ENCODE measurements at places on chromosomes 6 and 20.

DNA sequence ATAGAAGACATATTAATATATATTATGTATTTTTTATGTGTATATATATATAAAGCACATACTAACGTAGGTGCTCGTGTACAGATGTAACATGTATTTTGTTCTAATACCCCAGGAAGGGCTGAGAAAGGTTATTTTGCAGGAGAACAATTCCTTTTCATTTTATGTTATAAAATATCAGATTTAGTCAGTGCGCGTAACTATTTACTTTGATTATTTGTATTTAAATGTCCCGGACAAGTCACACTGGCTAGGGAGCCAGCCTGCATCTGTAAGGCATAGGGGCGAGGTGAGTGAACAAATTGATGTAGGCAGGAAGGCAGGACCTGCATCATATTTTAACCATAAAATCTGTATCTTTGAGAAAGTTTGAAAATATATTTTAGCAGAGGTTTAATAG lies 74.1 kb downstream of the BMP7 start:
- H3K27ac ChIP-seq = no peak overlapping the region
- H3K36me3 ChIP-seq = no peaks in the 10 kb centered on the region
- peaks cover 13% of the 10 kb centered on the region for H3K27me3 ChIP-seq
- no peaks in the 10 kb centered on the region for H3K4me1 ChIP-seq
- no peak overlapping the region for H3K4me3 ChIP-seq
- ATAC-seq = no peak

GRCh38 chr20:21286775-21287174 lies 16.4 kb upstream of the XRN2 start:
- H3K4me1 ChIP-seq = no peaks in the 10 kb centered on the region
- H3K27ac ChIP-seq = no peak overlapping the region
- peaks cover 20% of the 10 kb centered on the region for H3K27me3 ChIP-seq
- H3K36me3 ChIP-seq = no peaks in the 10 kb centered on the region

GRCh38 chr6:52363228-52363867 lies 1.4 kb downstream of the PAQR8 start:
- no peaks in the 10 kb centered on the region for H3K36me3 ChIP-seq
- peak overlapping the region; percentile 75 for H3K4me3 ChIP-seq
- no peaks in the 10 kb centered on the region for H3K27me3 ChIP-seq
- no peaks in the 10 kb centered on the region for H3K4me1 ChIP-seq
- ATAC-seq = no peak

DNA sequence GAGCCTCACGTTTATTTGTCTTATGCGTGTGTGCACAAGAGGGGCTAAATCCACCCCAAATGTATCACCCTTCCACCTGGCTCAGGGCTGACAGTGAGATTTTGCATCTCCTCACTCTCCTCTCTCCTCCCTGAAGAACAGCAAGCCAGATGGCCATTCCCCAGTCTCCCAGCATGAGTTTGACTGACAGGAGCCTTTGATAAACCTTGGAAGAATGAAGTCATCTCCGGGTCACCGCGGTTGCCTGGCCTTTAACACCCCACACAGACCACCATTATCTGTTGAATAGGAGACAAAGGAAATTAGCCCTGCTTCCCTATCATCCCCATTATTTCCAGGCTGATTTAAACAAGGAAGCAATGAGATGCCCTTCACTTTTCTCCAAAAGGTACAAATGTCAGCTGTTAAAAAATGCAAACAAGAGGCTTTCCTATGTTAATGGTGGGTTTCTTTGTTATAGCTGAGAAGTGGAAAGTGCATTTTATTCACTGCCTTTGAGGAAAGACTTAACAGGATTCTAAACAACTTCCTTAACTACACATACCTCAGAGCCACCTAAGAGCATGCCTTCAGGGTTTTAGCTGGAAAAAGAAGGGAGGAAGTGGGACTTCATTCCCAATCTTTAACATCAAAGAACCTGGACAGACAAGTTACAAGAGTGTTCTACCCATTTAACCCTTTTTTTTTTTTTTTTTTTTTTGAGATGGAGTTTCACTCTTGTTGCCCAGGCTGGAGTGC lies 524.8 kb upstream of the ID4 start:
- H3K4me1 ChIP-seq = peaks cover 6% of the 10 kb centered on the region
- H3K36me3 ChIP-seq = no peaks in the 10 kb centered on the region
- no peaks in the 10 kb centered on the region for H3K27me3 ChIP-seq
- ATAC-seq = no peak
- no peak overlapping the region for H3K27ac ChIP-seq
- no peak overlapping the region for H3K4me3 ChIP-seq

DNA sequence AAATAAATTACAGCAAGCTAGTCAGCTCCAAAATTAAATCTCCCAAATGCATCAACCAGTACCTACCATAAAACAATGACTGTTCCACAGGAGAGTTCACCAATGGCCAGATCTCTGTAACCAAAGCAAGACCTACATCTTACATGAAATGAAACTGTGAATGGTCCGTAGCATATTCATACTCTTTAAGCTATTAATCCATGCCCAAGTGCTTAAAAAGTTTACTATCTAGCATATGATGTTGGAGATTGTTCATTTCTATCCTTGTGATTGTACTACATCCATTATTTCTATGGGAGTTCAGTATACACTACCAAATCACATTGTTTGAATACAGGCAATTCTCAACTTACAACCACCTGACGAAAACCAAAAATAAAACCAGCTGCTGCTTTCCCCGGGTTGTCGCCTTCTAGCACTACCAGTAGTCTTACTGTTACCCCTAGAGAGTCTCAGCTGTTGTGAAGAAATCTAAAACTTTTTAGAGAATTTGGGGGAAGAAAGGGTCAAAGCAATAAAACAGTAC lies 38.0 kb downstream of the HIVEP2 start:
- no peak for ATAC-seq
- H3K27ac ChIP-seq = no peak overlapping the region
- H3K4me3 ChIP-seq = no peak overlapping the region
- no peaks in the 10 kb centered on the region for H3K27me3 ChIP-seq
- H3K36me3 ChIP-seq = no peaks in the 10 kb centered on the region

GRCh38 chr6:47016909-47017308 lies 25.2 kb downstream of the ADGRF1 start:
- no peak overlapping the region for H3K4me3 ChIP-seq
- no peaks in the 10 kb centered on the region for H3K4me1 ChIP-seq
- H3K27ac ChIP-seq = no peak overlapping the region
- no peaks in the 10 kb centered on the region for H3K36me3 ChIP-seq
- H3K27me3 ChIP-seq = no peaks in the 10 kb centered on the region
- ATAC-seq = no peak

GRCh38 chr6:6784514-6785162 lies 196.1 kb downstream of the LY86 start:
- no peak overlapping the region for H3K4me3 ChIP-seq
- H3K4me1 ChIP-seq = peaks cover 7% of the 10 kb centered on the region
- no peaks in the 10 kb centered on the region for H3K27me3 ChIP-seq
- no peak for ATAC-seq

DNA sequence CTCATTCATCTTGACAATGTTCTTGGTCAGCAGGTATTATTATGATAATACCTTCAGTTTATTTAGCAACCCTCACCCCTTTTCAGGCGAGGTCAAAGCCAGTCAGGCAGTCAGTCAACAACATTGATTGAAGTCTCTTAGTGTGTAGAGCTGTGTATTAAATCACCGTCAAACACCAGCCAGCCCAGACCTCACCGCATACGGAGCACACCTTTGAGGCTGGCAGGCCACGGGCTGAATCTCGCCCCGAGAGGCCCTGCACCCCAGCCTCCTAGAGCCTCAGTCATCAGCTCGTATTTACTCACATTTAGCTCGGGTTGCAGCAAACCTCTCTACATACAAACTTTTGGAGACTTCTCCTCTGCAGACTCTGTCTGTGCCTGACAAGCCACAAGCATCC lies 36.0 kb upstream of the FOXA2 start:
- no peaks in the 10 kb centered on the region for H3K36me3 ChIP-seq
- H3K4me3 ChIP-seq = no peak overlapping the region
- peaks cover 49% of the 10 kb centered on the region for H3K27me3 ChIP-seq
- no peaks in the 10 kb centered on the region for H3K4me1 ChIP-seq
- ATAC-seq = no peak
- no peak overlapping the region for H3K27ac ChIP-seq

GRCh38 chr20:1274485-1275311 lies 8.6 kb downstream of the SNPH start:
- H3K27me3 ChIP-seq = no peaks in the 10 kb centered on the region
- H3K4me3 ChIP-seq = no peak overlapping the region
- no peak overlapping the region for H3K27ac ChIP-seq
- peaks cover 11% of the 10 kb centered on the region for H3K36me3 ChIP-seq
- H3K4me1 ChIP-seq = no peaks in the 10 kb centered on the region
- ATAC-seq = no peak

DNA sequence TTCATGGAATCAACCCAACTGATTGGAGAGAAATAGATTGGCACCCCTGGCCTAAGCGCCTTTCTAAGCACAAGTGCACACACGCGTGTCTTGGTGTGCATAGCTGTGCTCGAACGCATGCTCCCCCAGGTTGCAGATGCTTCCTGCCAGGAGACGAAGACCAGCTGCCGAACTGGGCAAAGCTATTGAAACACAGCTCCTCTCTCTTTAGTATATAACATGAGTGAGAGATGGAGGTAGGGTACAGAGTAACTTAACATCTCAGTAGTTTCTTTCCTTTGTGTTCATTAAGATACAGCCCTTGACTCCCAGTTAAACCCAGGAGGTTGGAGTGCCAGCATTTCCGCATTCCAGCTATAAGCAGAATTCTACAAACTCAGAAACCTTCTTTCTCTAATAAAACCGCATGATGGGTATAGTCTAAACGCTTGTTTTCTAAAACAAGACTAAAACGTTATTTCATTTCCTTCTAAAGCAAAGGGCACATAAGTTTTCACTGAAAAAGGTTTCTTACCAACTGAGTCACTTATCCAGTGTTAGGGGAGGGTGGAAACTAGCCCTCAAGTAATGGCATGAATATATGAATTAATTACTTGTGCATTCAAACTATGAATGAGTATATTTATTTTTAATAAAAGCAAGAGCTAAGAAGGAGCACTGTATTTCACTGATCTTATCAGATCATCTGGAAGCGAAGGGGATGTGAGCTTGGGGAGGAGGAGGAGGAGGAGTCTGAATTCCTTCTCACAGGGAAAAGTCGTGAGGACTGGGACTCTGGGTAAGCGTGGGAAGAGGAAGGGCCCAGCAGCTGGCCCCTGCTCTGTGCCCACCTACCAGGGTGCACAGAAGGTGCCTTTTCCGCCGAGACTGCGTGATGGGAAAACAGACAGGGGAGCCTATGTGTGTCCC lies 179.2 kb downstream of the TMEM242 start:
- ATAC-seq = no peak
- no peak overlapping the region for H3K27ac ChIP-seq
- H3K4me3 ChIP-seq = no peak overlapping the region
- H3K27me3 ChIP-seq = no peaks in the 10 kb centered on the region
- H3K4me1 ChIP-seq = no peaks in the 10 kb centered on the region
- H3K36me3 ChIP-seq = no peaks in the 10 kb centered on the region

GRCh38 chr20:58447511-58448391 lies 58.7 kb downstream of the VAPB start:
- H3K4me3 ChIP-seq = no peak overlapping the region
- H3K36me3 ChIP-seq = peaks cover 61% of the 10 kb centered on the region
- peaks cover 10% of the 10 kb centered on the region for H3K4me1 ChIP-seq

DNA sequence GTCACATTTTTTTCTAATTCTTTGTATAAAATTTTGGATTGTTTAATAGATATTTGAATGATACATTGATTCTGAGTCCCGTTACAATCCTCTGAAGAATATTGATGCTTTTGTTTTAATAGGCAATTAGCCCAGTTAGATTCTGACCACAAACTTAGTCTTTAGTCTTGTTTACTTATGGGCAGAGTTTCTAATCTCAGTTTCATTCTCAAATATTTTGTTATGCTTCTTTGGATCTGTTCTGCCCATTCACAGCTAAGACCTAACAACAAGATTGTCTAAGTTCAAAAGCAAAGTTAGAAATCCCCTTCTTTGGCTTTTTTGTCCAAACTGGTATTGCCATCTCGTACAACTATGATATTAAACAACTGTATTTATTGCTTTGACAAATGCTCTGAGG lies 58.0 kb downstream of the TBXT start:
- no peak overlapping the region for H3K27ac ChIP-seq
- H3K27me3 ChIP-seq = no peaks in the 10 kb centered on the region
- no peaks in the 10 kb centered on the region for H3K36me3 ChIP-seq
- no peak for ATAC-seq
- H3K4me1 ChIP-seq = no peaks in the 10 kb centered on the region
- no peak overlapping the region for H3K4me3 ChIP-seq

DNA sequence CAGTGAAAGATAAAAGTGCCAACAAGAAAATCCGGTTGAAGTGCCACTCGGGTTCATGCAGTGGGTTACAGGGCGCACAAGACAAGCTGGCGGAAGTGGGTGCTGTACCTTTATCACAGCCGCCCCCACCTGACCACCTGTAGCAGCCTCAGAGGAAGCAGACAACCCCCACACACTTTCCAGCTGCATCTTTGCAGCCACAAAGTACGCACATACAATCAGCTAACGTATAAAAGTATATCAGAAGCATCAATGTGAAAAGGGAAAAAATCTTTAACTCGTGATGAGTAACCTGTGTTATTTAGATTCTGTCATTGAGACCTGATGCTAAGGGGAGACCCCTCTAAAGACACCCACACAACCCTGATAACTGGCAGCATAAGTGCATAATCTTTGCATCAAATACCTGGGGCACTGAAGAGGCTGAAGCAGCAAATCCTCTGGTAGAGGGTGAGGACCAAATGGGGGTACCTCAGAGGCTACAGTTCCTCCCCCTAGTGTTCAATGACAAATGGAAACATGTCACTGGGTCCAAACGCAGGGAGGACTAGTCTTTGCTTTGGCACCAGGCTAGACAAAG lies 22.1 kb downstream of the BACH2 start:
- no peaks in the 10 kb centered on the region for H3K36me3 ChIP-seq
- H3K27me3 ChIP-seq = no peaks in the 10 kb centered on the region
- H3K4me1 ChIP-seq = no peaks in the 10 kb centered on the region
- no peak overlapping the region for H3K4me3 ChIP-seq

DNA sequence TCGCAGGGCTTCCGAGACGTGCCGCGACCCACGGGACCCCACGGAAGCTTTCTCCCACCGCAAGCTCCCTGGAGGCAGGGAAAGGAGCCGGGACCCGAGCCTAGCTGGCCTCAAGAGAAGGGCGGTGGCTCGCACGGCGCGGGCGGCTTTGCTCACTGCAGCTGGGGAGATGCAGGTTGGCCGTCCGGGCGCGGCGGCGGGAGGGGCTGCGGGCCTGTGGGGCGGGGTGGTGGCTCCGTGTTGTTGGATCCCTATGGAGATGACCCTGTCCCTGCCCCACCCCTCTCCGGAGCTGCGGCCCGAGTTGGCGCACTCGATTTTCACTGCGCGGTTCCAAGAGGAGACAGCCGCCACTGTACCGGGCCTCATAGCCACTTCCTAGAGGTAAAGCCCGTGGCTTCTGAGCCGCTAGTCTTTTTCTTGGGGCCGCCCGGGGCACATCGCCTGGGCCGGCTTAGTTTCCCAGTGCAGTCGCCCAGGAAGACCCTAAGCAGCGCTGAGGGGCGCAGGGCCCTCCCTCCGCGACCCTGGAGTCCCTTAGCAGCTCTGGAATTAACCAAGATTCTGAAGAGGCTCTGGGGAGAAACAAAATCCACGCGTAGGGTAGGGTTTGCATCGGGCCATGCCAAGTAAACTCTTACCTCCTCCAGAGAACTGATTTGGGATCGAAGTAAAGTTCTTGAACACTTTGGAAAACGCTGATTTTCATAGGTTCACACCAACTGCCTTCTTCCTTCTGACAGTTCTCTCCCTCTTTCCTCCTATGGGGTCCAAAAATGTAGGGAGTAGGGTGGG lies at the start of gene ECT2L:
TSS of gene ECT2L (plus strand) at position 279 of the 795 bp plus-strand sequence. CDS start 17,188 bp downstream, outside the sequence.
- H3K27me3 ChIP-seq = no peaks in the 10 kb centered on the region
- peak within 1 kb of the TSS; percentile 79 for H3K27ac ChIP-seq
- no peaks in the 10 kb centered on the region for H3K4me1 ChIP-seq
- H3K4me3 ChIP-seq = peak within 1 kb of the TSS; percentile 55
- no peaks in the 10 kb centered on the region for H3K36me3 ChIP-seq
